ENCODE measurements at places on chromosomes 7 and 10. TPM values are rescaled to one million over a fixed set of nuclear protein-coding genes. Genes with fewer than 3 reads are reported as not detected.
A peak's percentile ranks its signal among the peaks of the same experiment; 100 is the strongest.

GRCh38 chr10:16891375-16892313 lies 74.4 kb upstream of the RSU1 start:
- H3K27ac ChIP-seq, result peak overlapping the region; percentile 74
- DNase-seq, result peak; percentile 74
- peaks cover 17% of the 10 kb centered on the region for H3K4me1 ChIP-seq
- peaks cover 3% of the 10 kb centered on the region for H3K36me3 ChIP-seq

DNA sequence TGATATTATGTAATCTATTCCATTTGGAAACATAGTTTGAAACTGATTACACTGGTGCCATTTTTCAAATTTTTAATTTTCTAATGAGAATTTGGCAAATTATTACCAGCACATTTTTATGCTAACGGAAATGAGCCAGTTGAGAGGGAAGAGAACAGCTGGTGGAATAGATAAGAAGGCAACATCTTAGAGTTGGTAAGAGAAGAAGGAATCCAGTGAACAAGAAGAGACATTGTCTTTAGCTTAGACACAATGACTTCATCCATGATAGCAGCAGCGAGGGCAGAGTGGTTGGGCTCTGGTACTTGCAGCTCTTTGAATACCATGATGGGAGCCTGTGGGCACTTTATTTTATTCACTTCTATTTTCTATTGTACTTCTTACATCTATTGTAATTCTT lies 89.6 kb downstream of the CHRM2 start:
- H3K36me3 ChIP-seq, result no peaks in the 10 kb centered on the region
- no peaks in the 10 kb centered on the region for H3K4me1 ChIP-seq
- no peaks in the 10 kb centered on the region for H3K27me3 ChIP-seq
- no peak for DNase-seq
- no peak overlapping the region for H3K27ac ChIP-seq

- H3K27ac ChIP-seq, result no peak overlapping the region
- DNase-seq, result no peak
- no peak overlapping the region for H3K4me3 ChIP-seq
- H3K4me1 ChIP-seq, result no peaks in the 10 kb centered on the region
- H3K27me3 ChIP-seq, result no peaks in the 10 kb centered on the region
Observed at GRCh38 chr7:129332254-129333035, 101.8 kb upstream of the STRIP2 start.

GRCh38 chr10:75739414-75740143 lies 308.2 kb downstream of the LRMDA start:
- H3K27me3 ChIP-seq, result no peaks in the 10 kb centered on the region
- no peak overlapping the region for H3K4me3 ChIP-seq
- H3K4me1 ChIP-seq, result no peaks in the 10 kb centered on the region
- H3K27ac ChIP-seq, result no peak overlapping the region
- no peaks in the 10 kb centered on the region for H3K36me3 ChIP-seq

GRCh38 chr10:46228563-46229071 lies 58.2 kb upstream of the ANTXRL start:
- no peak overlapping the region for H3K27ac ChIP-seq
- H3K4me3 ChIP-seq, result no peak overlapping the region
- H3K27me3 ChIP-seq, result no peaks in the 10 kb centered on the region
- peaks cover 9% of the 10 kb centered on the region for H3K36me3 ChIP-seq
- peak; percentile 77 for DNase-seq
- peaks cover 4% of the 10 kb centered on the region for H3K4me1 ChIP-seq

DNA sequence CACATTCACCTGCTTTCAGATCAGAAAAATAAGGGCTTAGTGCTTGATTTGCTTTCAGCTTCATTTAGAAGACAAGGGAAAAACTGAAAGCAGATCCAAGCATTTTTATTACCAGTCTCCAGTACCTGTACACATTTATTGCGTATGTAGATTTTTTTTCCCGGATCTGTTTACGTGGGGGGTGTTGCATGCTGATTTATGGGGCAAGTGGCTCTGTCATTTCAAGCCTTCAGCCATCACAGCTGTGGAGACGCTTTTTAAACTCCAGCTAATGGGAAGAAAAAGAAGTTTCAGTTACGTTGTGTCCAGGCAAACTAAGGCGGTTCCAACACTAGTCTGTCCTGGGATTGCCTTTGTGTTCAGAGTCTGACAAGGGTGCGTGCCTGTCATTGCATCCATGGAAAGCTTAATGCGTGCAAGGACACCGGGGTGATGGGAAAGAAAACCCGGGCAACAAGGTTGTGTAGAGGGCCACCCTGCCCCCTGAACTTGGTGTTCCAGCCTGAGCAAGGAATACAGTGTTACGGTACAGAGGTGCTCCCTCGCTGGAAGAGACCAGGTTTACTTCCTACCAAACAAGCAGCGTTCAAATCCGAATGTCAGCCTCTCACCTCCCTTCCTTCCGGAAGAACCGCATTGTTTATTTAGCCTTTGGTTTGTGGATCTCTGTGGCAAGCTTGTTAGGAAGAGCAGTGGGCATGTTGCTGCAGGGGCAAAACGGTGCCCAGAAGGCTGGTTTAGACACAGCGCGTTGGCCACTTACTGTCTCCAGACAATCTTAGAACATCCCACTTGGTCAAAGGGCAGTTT lies 128.2 kb downstream of the FGFR2 start:
- DNase-seq, result no peak
- no peak overlapping the region for H3K27ac ChIP-seq
- H3K4me3 ChIP-seq, result no peak overlapping the region
- H3K4me1 ChIP-seq, result no peaks in the 10 kb centered on the region

The NPSR1 gene
- total RNA-seq, result not detected

All from activated CD8-positive, alpha-beta memory T cell treated with anti-CD3 and anti-CD28 coated beads, Interleukin-2, amount 10 ng/mL, durations not matched to agents 7 days and 5 days (primary cell).